ENCODE measurements at places on chromosomes 2 and 18.

- no peak for DNase-seq
Observed at GRCh38 chr2:215793747-215794595, 219.4 kb downstream of the MREG start.

GRCh38 chr2:120794716-120795115 is 59.0 kb downstream of the GLI2 start:
- DNase-seq: no peak

- DNase-seq: no peak
Observed at GRCh38 chr2:30441023-30441422, 6.0 kb upstream of the LCLAT1 start.

GRCh38 chr2:20815216-20815615 is 7.7 kb downstream of the LDAH start:
- no peak for DNase-seq

DNA sequence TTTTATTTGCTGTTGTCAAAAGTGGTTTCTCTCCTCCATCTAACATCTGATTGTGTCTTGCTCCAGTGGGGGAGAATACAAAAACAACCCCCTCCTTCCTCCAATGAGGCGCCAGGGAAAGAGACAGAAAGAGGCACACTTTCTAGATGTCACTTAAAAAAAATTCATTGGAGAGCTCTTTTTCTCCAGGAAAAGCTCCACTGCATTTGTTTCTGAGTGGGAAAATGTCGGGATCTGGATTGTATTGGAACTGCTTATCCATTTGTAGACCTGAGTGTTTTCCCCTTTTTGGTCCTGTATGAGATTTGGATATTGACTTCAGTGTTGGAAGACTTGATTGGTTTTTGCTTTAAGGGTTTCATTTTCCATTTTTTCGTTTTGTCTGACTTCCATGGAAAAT is 995 bp downstream of the MBD5 start:
- DNase-seq: no peak

DNA sequence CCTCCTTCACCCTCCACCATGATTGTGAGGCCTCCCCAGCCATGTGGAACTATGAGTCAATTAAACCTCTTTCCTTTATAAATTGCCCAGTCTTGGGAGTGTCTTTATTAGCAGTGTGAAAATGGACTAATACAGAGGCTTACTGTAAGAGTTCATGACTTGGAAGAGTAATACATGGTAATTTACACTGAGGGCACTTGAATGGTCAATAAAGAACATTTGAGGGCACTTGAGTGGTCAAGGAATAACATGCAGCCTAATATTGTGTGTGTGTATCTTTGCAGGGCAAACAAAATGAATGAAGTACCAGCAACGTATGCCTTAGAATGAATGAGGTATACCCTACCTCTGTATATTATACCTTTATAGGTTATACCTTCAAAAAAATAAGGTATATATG is 190.4 kb upstream of the SOX11 start:
- no peak for DNase-seq

- no peak for DNase-seq
Observed at GRCh38 chr2:149409506-149409905, 79.1 kb downstream of the LYPD6 start.

- DNase-seq: no peak
Observed at GRCh38 chr2:112699984-112700667, 20.7 kb upstream of the NT5DC4 start.

DNA sequence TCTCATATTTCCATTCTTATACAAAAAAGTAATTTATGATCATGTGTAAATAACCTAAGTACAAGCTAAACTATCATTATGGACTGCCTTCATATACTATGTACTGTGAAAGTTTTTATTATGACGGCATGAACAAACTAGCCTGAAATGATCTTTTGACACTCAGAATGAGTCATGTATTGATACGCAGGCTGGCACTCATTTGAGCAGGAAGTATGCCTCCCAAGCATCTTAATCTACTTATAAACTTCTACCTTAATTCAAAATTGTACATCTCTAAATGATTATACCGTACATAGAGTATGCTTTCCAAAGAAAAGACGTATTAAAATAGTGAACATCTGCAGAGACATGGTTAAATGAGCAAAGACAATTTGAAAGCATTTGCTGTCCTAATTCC is 207.1 kb upstream of the SPOPL start:
- DNase-seq: no peak

GRCh38 chr2:113209011-113209645 is 35.4 kb downstream of the PSD4 start:
- DNase-seq: no peak

- no peak for DNase-seq
Observed at GRCh38 chr2:88095022-88095421, 27.4 kb downstream of the SMYD1 start.

DNA sequence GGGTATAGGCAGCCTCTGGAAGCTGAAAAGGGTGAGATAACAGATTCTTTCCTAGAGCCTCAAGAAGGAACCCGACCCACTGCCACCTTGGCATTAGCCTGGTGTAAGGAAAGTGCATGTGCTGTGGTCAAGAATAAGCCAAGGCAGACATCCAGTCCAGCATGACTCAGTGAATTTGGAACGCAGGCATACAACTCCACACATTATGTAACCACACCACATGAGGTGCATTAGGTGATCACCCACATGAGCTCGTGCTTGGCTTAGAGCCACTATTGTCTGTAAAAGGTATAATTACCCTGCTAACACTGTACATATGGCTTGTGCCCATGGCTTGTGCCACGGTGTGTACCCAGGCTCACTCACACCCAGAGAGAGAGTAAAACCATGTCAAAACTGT is 583.7 kb upstream of the HNMT start:
- DNase-seq: no peak

DNA sequence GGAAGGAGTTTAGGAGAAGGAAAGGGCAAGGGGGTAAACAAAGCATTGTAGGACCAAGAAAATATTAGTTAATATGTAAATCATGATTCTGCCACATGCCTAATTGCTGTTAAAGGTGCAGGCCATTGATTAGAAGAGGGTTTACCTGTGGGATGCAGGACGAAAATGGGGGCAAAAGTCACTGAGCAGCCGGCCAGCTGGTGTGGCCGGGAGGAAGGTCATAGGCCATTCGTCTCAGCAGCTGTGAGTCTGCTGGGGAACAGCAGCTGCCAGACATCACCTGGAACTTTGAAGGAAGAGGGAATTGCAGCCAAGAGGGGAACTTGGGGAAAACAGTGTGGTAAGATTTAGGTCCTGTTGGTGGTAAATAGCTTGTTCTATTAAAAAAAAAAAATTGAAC is 184.4 kb downstream of the DYSF start:
- DNase-seq: no peak

- no peak for DNase-seq
Observed at GRCh38 chr2:211434773-211435172, 878.4 kb downstream of the CPS1 start.

DNA sequence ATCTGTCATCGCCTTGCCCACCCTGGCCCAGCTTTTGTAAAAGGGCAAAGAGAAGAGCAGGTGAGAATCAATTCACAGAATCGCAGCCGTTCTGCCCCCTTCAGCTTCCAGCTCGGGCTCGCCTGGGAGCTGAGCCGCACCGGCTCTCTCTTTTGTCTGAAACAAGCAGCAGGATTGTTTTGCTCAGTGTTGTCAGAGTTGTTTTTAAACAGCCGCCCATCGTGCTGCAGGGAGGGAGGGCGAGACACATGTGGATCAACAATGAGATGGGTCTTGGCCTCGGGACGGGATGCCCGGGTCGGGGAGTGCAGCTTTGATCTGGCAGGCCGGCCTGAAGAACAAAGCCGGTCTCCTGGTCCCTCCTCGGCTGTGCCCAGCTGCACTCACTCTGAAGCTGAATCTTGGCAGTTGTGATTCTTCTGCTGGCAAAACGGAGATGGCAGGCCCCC is 39.7 kb upstream of the HDAC4 start:
- no peak for DNase-seq

DNA sequence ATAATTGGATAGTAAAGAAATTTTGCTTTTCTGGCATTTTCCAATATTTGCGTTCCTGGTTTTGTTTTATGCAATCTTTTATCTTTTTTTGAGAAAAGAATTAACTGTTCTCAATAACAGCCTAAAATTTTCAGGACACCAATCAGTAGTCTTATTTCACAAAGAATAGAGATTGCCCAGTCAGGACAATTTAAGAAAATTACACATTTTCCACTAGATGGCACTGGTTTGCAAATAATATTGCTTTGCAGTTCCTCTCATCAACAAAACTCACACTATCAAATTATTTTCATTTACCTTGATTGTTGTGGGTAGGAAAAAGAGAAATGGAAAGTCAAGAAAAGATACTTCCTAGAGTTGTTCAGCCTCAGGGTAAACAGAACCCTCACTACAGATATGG is 2.4 kb upstream of the RBM45 start:
- no peak for DNase-seq

- DNase-seq: no peak
Observed at GRCh38 chr2:197628043-197628500, 47.3 kb downstream of the RFTN2 start.

GRCh38 chr18:45255197-45255890 is 359.9 kb upstream of the SLC14A2 start:
- no peak for DNase-seq

- DNase-seq: no peak
Observed at GRCh38 chr2:47014564-47015051, 99.0 kb upstream of the MCFD2 start.

DNA sequence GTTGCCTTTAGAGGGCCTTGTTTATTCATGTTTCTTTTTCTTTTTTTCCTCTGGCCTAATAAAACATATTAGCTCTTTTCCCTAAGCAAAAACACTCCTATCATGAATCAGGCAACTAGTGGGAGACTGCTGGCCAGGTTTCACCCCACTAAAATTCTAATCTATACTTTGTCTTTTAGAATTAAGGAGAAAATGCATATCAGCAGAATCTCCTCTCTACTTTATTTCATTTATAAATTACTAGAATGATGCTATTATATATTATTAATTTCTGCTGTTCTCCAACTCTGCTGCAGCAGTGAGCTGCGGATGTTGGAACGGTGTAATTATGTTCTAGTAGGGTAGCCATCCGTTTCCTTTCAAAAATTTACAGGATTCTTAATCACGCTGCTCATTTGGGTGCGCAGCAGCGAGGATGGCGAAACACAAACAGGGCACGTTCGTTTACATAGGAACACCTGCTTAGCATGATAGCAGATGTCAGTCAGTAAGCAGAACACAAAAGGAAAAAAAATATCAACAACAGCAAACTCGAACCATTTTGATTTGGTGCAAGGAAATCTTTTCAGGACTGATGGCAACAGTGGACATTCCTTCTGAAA is 30.5 kb downstream of the ZEB2 start:
- no peak for DNase-seq

- DNase-seq: no peak
Observed at GRCh38 chr18:48024881-48025660, 94.6 kb upstream of the SMAD2 start.

DNA sequence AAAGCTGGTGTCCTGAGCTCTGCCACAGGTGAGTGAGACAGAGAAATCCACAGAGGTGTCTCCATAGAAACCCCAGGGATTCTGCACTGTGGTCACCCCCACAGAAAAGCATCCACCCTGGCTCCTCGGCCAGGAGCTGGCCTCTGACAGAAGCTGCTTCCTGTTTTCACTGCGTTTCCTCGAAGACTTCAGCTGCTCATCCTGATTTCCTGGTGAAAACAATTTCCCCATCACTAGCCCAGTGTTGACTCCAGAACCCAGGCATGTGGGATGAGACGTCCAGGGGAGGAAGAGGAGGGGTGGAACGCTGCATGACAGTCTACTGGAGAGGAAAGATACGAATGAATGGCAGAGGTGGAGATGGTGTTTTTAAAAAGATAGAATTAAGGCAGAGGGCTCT is 60.3 kb upstream of the GPR45 start:
- DNase-seq: no peak

- peak; percentile 64 for DNase-seq
Observed at GRCh38 chr2:37570773-37571586, 100.5 kb downstream of the CDC42EP3 start.

GRCh38 chr2:240624950-240625621 is at the start of gene GPR35:
GPR35 (plus strand) TSS chr2:240625480; CDS start chr2:240629953, 4,473 bp downstream.
- peak; percentile 84 for DNase-seq

- peak; percentile 62 for DNase-seq
Observed at GRCh38 chr2:233857511-233858141, 3.3 kb upstream of the HJURP start.

GRCh38 chr2:6506859-6507258 is 358.8 kb downstream of the CMPK2 start:
- DNase-seq: no peak

- DNase-seq: no peak
Observed at GRCh38 chr2:31148514-31148913, 10.3 kb upstream of the GALNT14 start.

- DNase-seq: no peak
Observed at GRCh38 chr2:132366421-132367180, 50.0 kb upstream of the GPR39 start.

GRCh38 chr2:156537141-156537540 is 101.0 kb downstream of the GPD2 start:
- DNase-seq: no peak

GRCh38 chr2:27378096-27378808 is 2.3 kb downstream of the ZNF513 start:
- DNase-seq: no peak

- no peak for DNase-seq
Observed at GRCh38 chr2:19887510-19887909, 14.3 kb downstream of the TTC32 start.

GRCh38 chr2:5705490-5705889 is 13.3 kb downstream of the SOX11 start:
- DNase-seq: no peak

GRCh38 chr2:1817256-1818051 is 73.1 kb upstream of the PXDN start:
- peak; percentile 54 for DNase-seq

- DNase-seq: no peak
Observed at GRCh38 chr2:58237741-58238140, 3.4 kb downstream of the FANCL start.

GRCh38 chr2:39243469-39244123 is at the start of gene CDKL4:
CDKL4 (minus strand) TSS chr2:39243970.
- peak; percentile 14 for DNase-seq

- no peak for DNase-seq
Observed at GRCh38 chr18:23053776-23054457, 81.4 kb upstream of the CABLES1 start.

GRCh38 chr18:24160086-24160485 is 21.2 kb downstream of the CABYR start:
- no peak for DNase-seq

- DNase-seq: no peak
Observed at GRCh38 chr2:28325567-28326468, 66.8 kb upstream of the FOSL2 start.

DNA sequence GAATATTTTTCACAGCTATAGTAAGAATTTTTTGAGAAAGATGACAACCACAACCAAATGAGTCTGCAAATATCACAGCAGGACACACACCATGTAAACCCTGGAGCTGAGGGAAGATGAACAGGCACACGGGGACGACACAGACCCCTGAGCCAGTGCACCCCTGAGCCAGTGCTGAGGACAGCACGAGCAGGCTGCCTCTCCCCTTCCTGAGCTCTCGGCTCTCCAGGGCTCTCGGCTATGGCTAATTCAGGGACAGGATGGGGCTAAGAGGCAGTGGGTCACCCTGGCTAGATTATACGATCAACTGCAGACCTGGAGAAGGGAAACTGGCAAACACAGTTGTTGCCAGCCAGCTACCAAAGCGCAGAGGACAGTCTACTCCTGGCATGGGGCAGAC is 41.4 kb downstream of the TGFBRAP1 start:
- no peak for DNase-seq

Data from activated naive CD4-positive, alpha-beta T cell treated with Interleukin-2 at 50 U/mL for 16 hours (primary cell).